ENCODE measurements at places on chromosomes 7 and 10.

- DNase-seq: no peak
Measured at GRCh38 chr10:52483587-52483986, 169.5 kb downstream of the DKK1 start.

GRCh38 chr7:44074349-44074695 lies 8.0 kb downstream of the POLM start:
- no peak for DNase-seq

GRCh38 chr7:128055637-128056036 lies 24.4 kb upstream of the LRRC4 start:
- no peak for DNase-seq

DNA sequence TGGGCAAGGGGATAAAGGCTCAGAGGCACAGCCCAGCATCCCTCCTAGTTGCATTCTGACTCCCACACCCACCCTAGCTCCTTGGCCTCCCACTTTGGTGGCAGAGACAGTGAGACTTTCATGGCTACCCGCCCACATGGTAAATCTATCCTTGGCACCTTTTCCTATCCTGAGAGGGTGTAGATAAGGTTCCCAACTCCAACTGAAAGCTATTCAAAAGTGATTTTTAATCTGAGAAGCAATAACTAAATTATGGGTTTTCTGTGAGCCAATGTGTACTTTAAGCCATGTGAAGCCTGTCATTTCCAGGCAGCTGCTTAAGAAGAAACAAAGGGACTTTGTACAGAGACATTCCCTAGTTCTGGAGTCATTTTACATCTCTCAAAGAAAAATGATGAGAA lies 9.1 kb downstream of the LAMB1 start:
- DNase-seq: no peak

- no peak for DNase-seq
Measured at GRCh38 chr7:77714195-77714594, 17.9 kb downstream of the RSBN1L start.

DNA sequence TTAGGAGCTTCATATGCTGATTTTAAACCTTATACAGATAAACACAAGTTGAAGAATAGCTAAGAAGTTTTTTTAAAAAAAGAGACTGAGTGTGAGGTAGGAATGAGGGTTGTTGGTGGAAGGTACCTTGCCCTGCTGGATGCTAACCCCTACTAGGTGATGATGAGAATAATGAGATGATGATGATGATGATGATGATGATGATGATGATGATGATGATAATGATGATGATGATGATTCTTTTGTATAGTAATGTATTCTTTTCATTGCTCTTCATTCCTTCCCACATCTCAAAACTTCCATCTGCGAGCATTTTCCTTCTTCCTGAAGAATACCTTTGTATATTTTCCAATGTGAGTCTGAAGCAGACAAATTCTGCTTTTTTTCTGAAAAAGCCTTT lies 14.1 kb upstream of the TMEM273 start:
- DNase-seq: no peak

GRCh38 chr10:80186364-80187012 lies 18.8 kb downstream of the ANXA11 start:
- DNase-seq: peak; percentile 79

DNA sequence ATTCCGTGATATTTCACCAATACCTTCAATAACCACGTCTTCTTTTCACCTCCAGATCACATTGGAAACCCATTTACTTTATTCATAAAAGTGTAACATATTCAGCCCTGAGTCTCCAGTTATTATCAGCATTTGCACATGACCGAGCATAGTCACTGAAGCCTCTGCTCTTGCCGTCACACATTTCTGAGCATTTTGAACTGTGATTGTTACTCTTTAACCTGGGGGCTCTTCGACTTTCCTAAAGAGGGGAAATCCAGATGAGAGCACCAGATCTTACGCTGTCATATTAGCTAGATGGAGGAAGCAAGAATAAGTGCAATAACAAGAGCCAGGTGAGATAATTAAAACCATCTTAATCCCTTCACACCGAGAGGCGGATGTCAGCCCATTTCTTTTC lies 260.0 kb upstream of the NRP1 start:
- DNase-seq: no peak

DNA sequence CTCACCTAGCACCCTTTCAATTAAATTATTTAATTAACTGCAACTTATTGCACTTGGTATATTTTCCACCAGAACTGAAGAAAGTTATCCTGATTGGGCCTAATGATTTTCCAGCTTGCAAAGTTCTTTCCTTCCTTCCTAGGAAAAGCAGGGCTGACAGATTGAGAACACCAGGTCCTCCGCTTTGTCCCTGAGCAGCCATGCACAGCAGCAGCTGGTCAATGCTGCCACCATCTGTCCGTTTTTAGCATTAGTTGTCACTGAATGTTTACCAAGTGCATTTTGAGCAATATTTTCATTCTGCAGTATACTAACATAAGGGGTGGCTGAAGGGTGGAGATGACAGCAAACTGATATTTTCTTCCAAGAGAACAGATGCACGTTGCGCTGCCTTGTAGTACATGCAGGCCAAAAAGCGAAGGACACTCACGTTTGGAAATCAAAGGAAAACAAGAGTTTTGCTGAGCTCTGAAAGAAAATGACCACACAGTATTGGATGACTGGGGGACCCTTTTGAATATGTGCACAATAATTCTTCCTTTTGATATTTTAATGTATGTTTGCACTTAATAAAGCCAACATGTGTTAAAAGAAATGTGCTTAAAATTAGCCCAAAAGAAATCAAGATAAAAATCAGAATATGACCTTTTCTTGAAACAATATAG lies 248.8 kb upstream of the PTN start:
- peak; percentile 32 for DNase-seq

- no peak for DNase-seq
Measured at GRCh38 chr7:47801423-47801822, 146.8 kb downstream of the PKD1L1 start.

DNA sequence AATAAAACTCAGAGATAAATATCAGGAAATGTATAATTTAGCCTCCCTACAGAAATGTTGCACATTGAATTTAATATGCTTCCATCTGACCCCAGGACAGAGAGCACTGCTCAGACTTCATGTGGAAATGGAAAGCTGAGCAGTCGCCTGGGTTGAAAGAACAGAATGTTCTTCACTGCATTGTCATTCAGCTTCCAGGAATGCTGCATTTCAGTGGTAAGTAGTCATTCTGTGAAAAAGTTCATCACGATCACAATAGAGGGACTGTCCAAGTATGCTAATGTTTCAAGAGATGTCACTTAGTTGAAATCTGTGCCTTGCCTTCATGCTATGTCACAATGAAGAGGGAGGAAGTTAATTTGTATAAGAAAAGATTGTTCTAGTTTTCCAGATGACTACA lies 147.3 kb downstream of the NRCAM start:
- DNase-seq: no peak

DNA sequence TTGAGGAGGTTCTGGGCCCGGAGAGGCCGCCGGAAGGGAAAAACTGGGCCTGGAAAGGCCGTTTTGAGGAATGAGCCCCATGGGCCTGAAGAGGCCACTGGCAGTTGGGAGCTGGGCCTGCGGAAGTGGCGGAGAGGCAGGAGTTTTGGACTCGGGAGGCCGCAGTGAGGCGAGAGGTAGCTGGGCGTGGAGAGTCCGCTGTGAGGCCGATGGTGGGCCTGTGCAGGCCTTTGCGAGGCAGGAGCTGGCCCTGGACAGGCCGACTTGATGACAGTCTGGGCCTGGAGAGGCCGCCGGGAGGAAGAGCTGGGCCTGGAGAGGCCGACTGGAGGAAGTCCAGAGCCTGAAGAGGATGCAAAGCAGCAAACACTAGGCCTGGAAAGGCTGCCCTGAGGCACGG lies 259.0 kb upstream of the NUPR2 start:
- no peak for DNase-seq

Data from activated CD4-positive, alpha-beta T cell treated with anti-CD3 and anti-CD28 coated beads for 36 hours (primary cell).